ENCODE measurements at places on chromosomes 7 and 10.

GRCh38 chr10:8912108-8912507, 857.6 kb downstream of the GATA3 start:
- DNase-seq = no peak

DNA sequence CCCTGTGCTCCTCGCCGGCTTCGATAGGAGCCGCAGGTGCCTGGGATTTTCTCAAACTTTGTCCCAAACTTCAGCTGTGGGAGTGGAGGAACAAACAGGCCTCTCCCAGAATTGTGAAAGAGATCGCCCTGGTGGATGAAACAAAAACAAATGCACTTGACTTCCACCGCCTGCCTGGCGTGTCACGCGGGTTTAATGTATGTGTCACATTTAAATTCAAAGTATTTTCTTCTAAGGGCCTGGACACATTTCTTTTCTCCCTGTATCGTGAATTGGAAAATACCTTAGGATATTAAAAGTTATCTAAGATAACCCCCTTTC, 694 bp upstream of the WASL start:
- DNase-seq = no peak

- DNase-seq = no peak
Observed at GRCh38 chr10:21047096-21047495, 150.0 kb upstream of the NEBL start.

- no peak for DNase-seq
Observed at GRCh38 chr10:77197544-77197943, 440.1 kb downstream of the KCNMA1 start.

GRCh38 chr7:148633761-148634160, 43.2 kb downstream of the C7orf33 start:
- no peak for DNase-seq

DNA sequence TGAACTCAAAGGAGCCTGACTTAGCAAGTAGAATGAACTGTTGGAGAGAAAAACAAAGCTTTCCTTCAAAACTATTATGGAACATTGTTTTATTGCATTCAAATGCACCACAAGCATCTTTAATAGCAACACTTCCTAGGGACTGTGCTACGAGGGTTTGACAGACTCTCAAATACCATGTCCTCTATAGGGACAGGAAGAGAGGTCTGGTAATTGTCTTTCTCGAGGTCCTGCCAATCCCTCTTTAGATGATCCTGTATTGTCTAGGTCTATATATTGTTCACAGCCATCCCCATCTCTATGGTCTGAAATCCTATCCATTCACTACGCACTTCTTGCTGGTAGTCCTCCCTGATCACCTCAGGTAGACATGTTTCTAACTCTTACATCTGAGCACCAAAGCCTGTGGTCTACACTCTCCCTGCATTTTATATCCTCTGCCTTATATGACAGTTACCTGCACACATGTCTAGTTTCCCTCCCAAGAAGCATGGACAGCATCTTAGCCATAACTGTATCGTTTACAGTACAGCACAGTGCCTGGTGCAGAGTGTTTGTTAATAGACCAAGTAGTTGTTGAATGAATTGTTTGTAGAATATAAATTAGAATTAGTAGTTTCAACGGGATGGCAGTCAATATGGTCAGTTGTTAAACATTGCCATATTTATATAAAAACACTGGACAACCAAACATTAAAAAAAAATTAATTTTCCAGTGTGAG, 21.7 kb upstream of the LRRC17 start:
- DNase-seq = no peak

- DNase-seq = no peak
Observed at GRCh38 chr10:88896994-88897853, 17.2 kb downstream of the STAMBPL1 start.
